Breast epithelium (tissue), 4 donors: ENCODE measurements at places on chromosomes 7 and 10. TPM values are rescaled to one million over a fixed set of nuclear protein-coding genes. Genes with fewer than 3 reads are reported as not detected.

Gene SSC4D
- 1.9 TPM for total RNA-seq

DNA sequence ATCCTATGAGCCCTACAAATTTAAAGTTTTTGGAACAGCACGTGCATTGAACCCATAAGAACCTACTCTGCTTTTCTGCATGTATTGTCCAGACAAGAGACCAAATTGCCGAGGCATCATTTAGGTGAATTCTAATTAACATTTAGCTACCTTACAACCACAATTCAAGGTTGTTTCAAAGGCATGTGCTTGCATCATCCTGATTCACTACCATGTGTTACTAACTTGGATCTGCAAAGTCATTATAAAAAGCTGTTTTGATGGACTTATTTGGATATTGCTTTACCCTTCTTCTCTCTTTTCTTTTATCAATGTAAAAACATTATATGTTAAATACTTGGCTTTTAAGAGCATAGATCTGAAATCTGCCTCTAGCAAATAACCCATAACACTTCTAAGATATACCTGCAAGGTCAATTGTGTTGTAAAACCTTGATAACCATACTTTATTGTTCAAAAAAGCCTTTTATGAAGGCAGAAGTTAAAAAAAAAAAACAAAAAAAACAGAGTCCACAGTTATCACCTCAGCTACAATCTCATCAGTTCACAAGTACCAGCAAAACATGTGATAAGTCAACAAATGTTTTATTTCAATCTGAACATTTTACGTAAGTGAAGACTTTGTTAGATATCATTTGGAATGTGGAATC is 51.9 kb downstream of the CFTR start:
- no peak overlapping the region for H3K27ac ChIP-seq
- H3K27me3 ChIP-seq = no peaks in the 10 kb centered on the region
- H3K36me3 ChIP-seq = no peaks in the 10 kb centered on the region
- H3K4me1 ChIP-seq = no peaks in the 10 kb centered on the region

GRCh38 chr10:30059209-30060107 is at the start of gene JCAD:
TSS of gene JCAD (minus strand) at chr10:30059586. CDS start at chr10:30047812, 11,774 bp downstream.
- peak within 1 kb of the TSS; percentile 91 for H3K27ac ChIP-seq
- DNase-seq = peak; percentile 57

GRCh38 chr10:101660256-101660655 is 34.7 kb downstream of the FBXW4 start:
- DNase-seq = no peak
- no peak overlapping the region for H3K27ac ChIP-seq
- no peak overlapping the region for H3K4me3 ChIP-seq
- no peaks in the 10 kb centered on the region for H3K36me3 ChIP-seq

GRCh38 chr7:26197153-26198115 is 3.1 kb downstream of the HNRNPA2B1 start:
- H3K27me3 ChIP-seq = no peaks in the 10 kb centered on the region
- H3K4me3 ChIP-seq = peak overlapping the region; percentile 97
- peaks cover 2% of the 10 kb centered on the region for H3K4me1 ChIP-seq
- H3K36me3 ChIP-seq = no peaks in the 10 kb centered on the region
- no peak for DNase-seq

DNA sequence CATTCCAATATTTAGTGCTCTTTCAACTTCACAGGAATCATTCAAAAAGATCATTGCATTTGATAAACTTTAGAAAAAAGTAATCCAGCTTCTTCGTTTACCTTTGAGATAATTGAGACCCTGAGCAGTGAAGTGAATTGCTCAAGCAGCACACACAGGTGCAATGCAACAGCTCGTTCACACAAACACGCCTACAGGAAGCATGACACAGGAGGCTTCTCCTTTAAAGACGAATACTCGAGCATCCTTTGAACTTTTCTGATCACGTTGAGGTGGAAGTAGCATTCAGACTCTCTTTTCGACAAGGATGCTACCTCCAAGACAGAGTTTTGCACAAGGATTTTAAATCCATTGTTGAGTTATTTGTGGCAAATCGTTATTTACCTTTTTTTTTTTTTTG is 18.0 kb upstream of the RSU1 start:
- H3K4me1 ChIP-seq = no peaks in the 10 kb centered on the region
- no peak overlapping the region for H3K4me3 ChIP-seq
- no peak for DNase-seq
- H3K27ac ChIP-seq = no peak overlapping the region

- no peaks in the 10 kb centered on the region for H3K4me1 ChIP-seq
- H3K27me3 ChIP-seq = no peaks in the 10 kb centered on the region
- H3K27ac ChIP-seq = no peak overlapping the region
- DNase-seq = no peak
These were observed 25.3 kb downstream of the HK1 start for GRCh38 chr10:69303632-69304051.

GRCh38 chr10:30055226-30055662 is 4.1 kb downstream of the JCAD start:
- H3K27ac ChIP-seq = peak overlapping the region; percentile 14
- H3K4me3 ChIP-seq = no peak overlapping the region
- H3K4me1 ChIP-seq = no peaks in the 10 kb centered on the region
- no peaks in the 10 kb centered on the region for H3K36me3 ChIP-seq
- no peaks in the 10 kb centered on the region for H3K27me3 ChIP-seq
